Left lobe of liver (tissue), 2 donors: ENCODE measurements at places on chromosomes 6 and 20. TPM values are rescaled to one million over a fixed set of nuclear protein-coding genes. Genes with fewer than 3 reads are reported as not detected.

GRCh38 chr6:51743999-51744398 lies 343.4 kb downstream of the PKHD1 start:
- DNase-seq: no peak

GRCh38 chr6:75204959-75205775 lies 686 bp downstream of the COL12A1 start:
- no peak for DNase-seq

- no peak for DNase-seq
These were observed 11.8 kb downstream of the GSTA4 start for GRCh38 chr6:52983159-52983848.

DNA sequence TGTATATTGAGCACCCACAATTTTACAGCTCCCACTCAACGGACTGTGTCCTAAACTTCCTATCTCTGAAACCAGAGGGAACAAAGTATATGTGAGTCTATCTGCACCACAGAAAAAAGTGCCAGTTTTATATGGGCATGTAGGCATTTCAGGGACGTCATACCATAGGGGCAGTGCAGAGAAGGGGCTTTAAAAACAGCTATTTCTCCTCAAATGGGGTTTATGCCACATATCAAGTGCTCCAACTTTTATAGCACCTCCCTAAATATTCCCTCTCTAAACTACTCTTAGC lies 28.9 kb upstream of the ASF1A start:
- no peak for DNase-seq

- no peak for DNase-seq
These were observed 128.5 kb downstream of the LAMP5 start for GRCh38 chr20:9642882-9643281.

DNA sequence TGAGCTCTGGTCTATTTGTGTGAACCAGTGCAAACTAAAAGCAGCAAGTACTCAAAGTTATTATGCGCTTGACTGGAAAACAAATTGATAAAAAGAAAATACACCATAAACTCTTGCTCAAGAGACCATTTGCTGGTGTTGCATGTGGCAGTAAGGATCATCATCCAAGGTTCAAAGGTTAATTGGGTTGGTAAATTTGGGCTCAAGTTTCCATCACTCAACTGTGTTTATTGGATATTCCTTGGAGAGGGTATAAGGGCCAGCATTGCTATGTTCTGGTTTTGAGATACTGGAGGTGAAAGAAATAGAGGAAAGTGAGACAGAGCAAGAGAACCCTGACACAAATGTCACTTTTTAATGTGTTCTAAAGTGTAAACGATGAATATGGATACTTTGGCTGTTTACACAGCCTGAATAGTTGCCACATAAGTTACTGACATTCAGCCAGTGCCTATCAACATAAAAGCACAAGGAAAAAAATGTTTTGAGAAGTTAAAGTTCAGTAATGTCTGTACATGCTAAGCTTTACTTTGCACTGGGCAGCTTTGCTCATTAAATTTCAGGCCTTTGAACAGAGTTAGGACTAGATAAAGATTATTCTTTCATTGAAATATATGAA lies 736.1 kb downstream of the HDGFL1 start:
- no peak for DNase-seq

- no peak for DNase-seq
These were observed 27.5 kb upstream of the SIRPA start for GRCh38 chr20:1867495-1868260.

- DNase-seq: no peak
These were observed 104.8 kb downstream of the FLRT3 start for GRCh38 chr20:14232650-14233049.

GRCh38 chr20:33971147-33971975 lies 22.4 kb upstream of the RALY start:
- no peak for DNase-seq

DNA sequence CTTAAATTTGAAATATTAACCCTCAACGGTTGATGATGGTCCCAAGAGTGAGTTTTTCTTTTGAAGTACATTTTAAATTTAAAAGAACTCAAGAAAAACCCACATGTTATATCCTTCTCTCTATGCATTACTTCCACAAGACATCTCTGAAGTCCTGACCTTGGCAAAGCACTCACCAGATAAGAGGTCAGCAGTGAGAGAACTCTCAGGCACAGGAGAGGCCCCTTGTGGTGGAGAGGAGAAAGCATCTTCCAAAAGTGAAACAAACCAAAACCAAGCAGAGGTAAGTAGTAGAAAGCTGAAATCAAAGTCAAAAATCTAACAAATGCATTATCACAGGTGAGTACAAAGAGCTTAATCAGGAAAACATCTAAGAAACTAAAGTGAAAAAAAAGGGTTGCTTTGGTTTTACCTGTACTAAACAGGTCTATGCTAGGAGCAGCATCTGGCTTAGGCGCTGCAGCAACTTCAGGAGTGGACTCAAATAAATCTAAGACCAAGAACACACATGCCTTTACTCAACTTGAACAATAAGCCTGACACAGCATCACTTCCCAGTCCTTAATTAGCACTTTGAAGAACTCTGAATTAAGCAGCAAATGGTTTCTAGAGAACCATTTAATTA lies 80.5 kb downstream of the PRSS35 start:
- no peak for DNase-seq

- no peak for DNase-seq
These were observed 29.5 kb downstream of the CDYL start for GRCh38 chr6:4805553-4806336.

GRCh38 chr6:43644940-43645612 lies at the start of gene RSPH9:
Gene RSPH9 (plus strand): TSS chr6:43645036. CDS start chr6:43645099, 63 bp downstream.
- no peak for DNase-seq

GRCh38 chr6:116695401-116695800 lies 14.4 kb downstream of the KPNA5 start:
- DNase-seq: no peak

DNA sequence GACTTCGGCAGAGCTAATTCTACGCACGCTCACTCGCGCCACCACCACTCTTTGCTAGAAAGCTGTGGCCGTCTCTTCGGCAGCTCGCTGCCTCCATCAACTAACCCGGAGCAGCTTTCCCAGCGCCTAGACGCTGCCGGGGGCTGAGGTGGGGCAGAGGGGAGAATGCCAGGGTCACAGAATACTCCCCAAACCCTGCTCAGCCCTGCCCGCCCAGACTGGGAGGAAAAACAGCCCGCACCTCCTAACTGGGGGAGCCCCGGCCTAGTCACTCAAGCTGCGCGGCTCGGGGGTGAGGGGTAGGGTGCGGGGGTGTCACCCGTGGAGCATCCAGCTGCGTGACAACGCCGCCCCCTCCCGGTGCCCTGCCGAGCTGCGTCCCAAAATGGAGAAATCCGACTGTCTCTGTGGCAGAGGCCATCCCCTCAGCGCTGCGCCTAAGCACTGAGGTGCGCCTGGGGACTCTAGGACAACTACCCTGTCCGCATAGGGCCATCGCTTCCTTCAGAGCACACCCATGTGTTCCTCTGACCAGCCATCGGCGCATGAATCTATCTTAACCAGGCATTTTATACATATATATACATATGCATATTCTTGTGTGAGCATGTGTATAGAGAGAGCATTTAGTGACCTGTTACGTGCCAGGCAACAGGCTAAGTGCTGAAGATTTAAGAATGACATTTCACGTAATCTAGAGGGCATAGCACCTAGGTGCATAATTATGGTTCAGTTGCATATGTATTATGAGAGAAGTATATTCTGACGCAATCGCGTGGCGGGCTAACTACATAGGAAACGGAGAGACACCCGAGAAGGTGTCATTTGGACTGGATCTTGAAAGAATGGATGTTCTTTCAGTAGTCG lies 1.5 kb upstream of the TENT5A start:
- peak; percentile 88 for DNase-seq

DNA sequence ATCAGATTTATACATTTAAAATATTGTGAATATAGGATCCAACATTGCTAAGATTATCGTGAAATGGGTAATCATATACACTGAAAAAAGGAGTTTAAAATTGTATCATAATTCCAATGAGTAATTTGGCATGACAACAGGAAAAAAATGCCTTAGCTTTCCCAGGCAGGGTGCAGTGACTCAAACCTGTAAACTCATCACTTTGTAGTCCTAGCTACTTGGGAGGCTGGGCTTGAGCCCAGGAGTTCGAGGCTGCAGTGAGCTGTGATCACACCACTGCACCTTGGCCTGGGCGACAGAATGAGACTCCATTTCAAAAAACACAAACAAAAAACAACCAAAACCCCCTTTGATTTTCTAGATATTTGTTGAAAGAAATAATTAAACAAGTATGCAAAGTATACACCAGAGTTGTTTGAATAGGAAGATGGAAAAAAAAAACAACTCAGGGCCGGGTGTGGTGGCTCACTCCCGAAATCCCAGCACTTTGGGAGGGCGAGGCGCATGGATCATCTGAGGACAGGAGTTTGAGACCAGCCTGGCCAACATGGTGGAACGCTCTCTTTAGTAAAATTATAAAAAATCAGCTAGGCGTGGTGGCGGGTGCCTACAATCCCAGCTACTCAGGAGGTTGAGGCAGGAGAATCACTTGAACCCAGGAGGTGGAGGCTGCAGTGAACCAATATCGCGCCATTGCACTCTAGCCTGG lies 98.7 kb downstream of the TRERF1 start:
- DNase-seq: no peak

DNA sequence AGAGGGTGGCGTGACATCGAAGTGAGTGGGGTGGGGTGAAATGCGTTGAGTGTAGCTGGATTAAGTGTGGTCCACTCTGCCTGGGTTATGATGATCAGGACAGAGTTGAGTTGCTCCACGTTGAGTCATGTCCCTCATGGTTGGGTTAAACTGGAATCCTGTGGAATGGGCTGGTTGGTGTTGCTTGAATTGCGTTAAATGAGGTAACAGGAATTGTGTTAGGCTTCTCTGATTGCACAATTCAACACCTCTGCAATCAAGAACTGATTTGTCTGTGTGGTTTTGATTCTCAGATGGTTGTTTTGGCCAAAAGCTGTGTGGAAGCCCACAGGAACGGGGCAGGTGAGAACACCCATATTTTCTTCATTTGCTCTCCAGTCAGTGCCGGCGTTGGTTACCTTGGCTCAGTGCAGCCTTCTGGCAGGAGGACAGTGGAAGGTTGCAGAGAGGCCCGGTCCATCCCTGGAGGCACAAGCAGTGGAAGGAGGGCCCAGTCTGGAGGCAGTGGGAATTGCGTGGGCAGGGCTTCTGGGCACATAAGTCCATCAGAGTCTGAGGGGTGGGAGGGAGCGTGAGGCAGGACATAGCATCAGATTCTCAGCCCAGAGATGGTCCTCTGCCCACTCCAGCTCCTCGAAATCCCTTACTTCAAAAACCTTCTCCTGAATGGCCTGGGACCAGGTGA lies 11.6 kb downstream of the NOTCH4 start:
- DNase-seq: no peak

- no peak for DNase-seq
These were observed 462.3 kb downstream of the CDC5L start for GRCh38 chr6:44849806-44850205.

DNA sequence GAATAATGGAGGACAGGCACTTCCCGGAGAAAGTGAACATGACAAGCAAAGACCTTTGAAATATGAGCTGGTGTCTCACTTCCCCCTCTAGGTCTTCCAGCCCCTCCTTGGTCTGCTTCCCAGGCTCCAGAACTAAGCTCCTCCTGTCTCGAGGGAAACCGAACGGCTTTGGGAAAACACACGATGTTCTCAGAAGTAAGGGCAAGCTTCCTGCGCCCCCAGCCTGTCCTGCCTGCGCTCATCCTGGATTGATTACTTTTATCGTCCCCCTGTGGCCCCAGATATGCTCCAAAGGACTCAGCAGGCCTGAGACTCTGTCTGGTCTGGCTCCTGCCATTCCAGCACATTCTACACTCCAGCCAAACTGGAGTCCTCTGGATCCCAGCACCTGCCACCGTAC lies 83.4 kb downstream of the ZNF217 start:
- no peak for DNase-seq

- DNase-seq: peak; percentile 68
These were observed 59.8 kb downstream of the NEDD9 start for GRCh38 chr6:11172501-11173327.

DNA sequence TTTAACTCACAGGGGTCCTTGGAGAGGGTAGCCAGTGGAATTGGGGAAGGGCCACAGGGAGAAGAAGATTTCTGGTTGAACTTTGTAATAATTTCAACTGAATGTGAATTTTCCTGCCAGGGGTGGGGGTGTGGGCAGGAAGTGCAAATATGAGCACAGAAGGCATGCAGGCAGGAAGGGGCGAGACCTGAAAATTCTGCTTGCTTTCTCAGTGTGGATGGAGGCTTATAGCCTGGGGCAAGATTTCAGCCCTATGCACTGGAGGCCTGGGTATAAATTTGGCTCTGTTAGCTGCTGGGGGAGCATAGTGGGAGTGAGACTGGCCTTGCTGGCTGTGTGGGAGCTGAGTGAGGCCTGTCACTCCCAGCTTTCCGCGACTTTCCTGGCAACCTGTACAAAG lies 54.4 kb downstream of the PERP start:
- DNase-seq: no peak

- DNase-seq: peak; percentile 11
These were observed 9.6 kb downstream of the VSX1 start for GRCh38 chr20:25072226-25072811.

- no peak for DNase-seq
These were observed 211.4 kb upstream of the TSHZ2 start for GRCh38 chr20:52760791-52761190.

- no peak for DNase-seq
These were observed 621.0 kb upstream of the NRSN1 start for GRCh38 chr6:23505026-23505425.

GRCh38 chr20:5268449-5268848 lies 48.3 kb downstream of the PROKR2 start:
- DNase-seq: no peak

DNA sequence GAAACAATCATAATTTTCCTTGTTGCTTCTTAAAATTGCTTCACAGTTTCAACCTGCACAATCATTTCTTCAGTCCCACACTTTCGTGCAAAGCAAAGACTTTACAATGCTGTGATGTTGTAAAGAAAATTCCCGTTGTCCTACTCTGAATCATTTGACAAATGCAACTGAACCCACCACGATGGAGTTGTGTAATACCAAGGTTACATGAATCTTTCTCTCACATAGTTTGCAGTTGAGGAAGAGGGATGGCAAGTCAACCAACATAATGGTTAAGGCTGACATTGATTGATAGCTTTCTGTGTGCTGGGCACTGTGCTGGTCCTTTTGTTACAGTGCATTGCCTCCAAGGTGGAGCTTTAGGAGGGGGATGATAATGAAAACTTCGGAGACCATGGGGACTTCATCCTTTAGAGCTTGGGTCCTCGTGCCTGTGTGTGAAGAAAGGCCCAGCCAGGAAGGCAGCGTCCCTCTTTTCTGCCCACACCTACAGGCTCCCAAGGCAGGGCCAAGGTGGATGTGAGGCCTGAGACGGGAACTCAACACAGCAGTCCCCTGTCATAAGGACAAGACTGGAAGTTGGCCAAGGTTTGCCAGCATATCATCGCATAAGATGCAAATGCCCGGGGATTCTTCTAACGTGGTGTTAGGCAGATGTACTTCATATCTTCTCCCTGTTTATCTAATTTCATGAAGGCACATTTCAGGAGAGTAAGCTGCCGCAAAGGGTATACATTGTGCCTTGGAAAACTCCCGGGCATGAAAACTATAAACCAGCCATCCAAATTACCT lies 96.9 kb downstream of the LY86 start:
- no peak for DNase-seq

- DNase-seq: no peak
These were observed 38.4 kb upstream of the CCDC167 start for GRCh38 chr6:37538107-37538506.

The HLA-DQB1 gene
- total RNA-seq: 0.68 TPM

The DLL1 gene
- total RNA-seq: 4.9 TPM

The AIF1 gene
- 7.2 TPM for total RNA-seq

The DPPA5 gene
- total RNA-seq: not detected

The TNFRSF21 gene
- 2.8 TPM for total RNA-seq

The SLC22A16 gene
- not detected for total RNA-seq

The ZNF311 gene
- total RNA-seq: 0.68 TPM

The ETV7 gene
- 0.13 TPM for total RNA-seq

The RUNX2 gene
- total RNA-seq: 0.15 TPM

The FRS3 gene
- 4.4 TPM for total RNA-seq

The GGTLC1 gene
- total RNA-seq: not detected

The SCAND1 gene
- 50.5 TPM for total RNA-seq
